ENCODE measurements at places on chromosomes 5 and 9.
A peak's percentile ranks its signal among the peaks of the same experiment; 100 is the strongest.

- no peak for DNase-seq
Measured at GRCh38 chr5:76290321-76290757, 112.7 kb upstream of the IQGAP2 start.

DNA sequence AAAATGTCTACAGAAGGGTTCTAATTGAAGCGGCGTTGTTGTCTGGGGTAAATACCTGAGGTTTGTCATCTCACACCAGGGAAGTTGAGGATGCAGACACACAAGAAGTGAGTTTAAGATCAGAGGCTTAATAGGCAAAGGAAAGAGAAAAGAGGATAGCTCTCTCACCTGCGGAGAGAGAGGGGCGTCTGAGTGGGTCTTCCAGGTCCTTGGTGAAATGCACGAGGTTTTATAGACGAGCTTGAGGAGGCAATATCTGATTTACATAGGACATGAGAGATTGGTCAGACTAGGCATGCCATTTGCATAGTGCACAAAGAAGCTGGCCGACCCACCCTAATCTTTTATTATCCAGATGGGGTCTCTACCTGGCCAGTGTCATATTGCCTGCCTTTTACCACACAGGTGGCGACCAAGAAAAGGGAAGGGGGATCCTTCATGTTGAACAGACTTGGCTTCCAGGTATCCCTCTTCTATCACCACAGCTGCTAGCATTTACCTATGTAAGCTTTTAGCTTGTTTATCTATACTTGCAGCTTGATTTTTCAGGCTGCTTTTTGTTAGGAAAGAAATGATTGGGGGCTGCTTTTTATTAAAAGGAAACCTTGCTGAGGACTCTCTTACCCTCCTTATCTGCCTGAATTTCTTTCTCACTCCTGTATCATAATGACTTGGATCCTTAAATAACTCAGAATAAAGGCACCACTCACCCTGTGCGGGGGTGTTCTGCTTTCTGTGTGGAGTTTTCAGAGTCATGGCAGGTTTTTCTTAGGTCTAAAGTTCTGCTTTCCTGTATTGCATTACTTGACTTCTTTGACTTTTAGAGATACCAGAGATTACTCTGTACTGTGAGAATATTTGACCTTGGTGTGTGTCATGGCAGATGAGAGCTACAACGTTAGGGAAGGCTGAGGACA, 9.4 kb upstream of the GLT6D1 start:
- DNase-seq, result no peak

DNA sequence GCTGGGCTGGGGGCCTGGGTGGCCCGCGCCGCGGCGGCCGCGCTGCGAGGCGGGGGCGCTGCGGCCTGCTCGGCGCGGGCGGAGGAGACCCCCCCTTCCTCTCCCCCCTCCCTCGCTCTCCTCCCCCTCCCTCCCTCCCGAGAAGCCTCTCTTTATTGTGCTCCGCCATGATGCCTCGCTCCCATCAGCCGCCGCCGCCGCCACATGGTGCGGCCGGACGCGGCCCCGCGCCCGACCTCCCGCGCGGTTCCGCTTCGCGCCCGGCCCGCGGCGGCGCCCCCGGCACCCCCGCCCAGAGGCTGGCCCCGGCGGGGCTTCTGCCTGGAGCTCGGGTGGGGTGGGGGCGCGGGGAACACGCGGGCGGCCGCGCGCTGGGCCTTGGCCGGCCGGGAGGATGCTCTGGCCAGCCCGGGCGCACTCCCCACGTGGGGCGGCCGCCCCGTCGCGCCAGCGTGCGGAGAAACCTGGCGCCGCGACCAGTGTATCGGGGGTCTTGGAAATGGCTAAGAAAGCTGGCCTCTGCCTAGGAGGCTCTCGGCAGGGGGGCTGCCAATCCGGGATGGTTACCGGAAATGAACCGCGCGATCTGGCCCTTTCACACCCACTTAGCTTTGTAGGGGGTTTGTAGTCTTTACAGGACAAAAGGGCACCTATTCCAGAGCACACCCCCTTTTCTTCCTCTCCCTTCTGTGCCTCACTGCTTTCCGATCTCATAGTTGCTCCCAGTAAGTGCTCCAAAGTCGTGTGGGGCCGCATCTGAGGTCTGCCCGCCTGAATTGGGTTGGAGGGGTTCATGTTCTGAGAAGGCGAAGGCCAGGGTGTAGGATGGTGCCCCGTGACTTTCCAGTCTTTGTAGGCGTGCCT, 1.0 kb downstream of the SET start:
- DNase-seq, result peak; percentile 35

DNA sequence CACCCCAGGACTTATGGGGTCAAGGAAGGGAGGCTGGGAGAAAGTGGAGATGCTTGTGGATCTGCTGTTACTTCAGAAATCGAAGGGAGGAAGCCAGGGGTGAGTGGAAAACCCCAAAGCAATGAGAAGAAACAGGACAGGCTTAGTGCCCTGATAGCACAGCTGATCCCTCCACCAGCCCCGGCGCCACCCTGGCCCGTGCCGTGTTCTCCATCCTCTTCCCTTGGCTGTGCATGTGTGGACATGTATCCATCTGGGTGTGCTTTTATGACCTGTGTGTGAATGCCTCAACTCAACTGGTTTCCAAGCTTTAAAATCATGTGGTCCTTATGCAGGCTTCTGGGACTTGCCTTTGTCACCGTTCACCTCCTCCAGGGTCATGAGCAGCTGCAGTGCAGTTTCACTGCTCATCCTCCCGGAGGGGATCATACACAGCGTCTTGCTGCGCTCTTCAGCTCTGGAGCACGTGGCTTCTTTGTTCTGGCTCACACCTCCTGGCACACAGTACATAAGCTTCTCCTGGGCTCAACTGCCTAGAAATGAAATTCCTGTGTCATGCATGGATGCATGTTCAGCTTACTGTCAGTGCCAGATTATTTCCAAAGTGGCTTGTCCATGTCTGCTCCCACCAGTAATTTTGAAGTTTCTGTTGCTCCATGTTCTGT, 58.2 kb downstream of the IPPK start:
- DNase-seq, result no peak

GRCh38 chr9:106800701-106801270, 62.2 kb upstream of the ZNF462 start:
- no peak for DNase-seq

DNA sequence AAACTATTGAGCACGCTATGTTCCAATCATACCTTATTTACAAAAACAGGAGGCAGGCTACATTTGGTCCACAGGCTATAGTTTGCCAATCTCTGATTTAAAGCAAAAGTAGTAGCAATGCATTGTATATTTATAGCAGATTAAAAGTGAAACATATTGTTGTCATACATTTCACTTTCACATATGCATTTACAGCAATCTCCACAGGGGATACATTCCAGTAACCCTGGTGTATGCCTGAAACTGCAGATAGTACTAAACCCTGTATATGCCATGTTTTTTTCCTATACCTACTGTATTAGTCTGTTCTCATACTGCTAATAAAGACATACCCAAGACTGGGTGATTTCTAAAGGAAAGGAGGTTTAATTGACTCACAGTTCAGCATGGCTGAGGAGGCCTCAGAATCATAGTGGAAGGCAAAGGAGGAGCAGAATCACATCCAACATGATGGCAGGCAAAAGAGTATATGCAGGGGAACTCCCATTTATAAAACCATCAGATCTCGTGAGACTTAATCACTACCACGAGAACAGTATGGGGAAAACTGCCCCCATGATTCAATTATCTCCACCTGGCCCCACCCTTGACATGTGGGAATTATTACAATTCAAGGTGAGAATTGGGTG, 5.9 kb upstream of the CSF1R start:
- no peak for DNase-seq

- no peak for DNase-seq
Measured at GRCh38 chr5:115392611-115393010, 96.2 kb upstream of the CCDC112 start.

DNA sequence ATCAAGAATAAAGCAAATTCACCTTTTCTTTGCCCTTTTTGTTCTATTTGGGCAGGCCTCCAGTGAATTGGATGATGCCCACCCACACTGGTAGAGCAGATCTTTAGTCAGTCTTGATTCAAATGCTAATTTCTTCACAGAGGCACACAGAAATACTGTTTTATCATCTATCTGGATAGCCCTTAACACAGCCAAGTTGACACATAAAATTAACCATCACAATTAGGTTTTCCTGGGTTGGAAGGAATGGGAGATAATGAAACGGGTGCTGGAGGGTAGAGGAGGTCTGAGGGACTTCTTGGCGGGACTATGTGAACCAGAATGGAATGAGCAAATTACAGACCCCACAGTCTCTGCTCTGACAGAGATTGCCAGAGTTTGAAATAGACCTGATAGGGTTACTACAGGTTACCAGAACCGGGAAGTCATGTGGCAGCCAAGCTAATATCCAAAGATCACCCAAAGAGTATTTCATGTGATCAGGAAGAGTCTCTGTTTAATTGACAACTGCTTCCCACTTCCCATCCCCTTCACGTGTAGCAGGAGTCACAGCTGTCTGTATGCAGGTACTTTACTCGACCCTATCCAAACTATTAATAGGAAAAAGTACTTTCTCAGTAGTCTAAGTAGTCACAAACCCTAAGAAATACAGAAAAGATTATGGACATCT, 20.0 kb upstream of the TMEM161B start:
- DNase-seq, result no peak

DNA sequence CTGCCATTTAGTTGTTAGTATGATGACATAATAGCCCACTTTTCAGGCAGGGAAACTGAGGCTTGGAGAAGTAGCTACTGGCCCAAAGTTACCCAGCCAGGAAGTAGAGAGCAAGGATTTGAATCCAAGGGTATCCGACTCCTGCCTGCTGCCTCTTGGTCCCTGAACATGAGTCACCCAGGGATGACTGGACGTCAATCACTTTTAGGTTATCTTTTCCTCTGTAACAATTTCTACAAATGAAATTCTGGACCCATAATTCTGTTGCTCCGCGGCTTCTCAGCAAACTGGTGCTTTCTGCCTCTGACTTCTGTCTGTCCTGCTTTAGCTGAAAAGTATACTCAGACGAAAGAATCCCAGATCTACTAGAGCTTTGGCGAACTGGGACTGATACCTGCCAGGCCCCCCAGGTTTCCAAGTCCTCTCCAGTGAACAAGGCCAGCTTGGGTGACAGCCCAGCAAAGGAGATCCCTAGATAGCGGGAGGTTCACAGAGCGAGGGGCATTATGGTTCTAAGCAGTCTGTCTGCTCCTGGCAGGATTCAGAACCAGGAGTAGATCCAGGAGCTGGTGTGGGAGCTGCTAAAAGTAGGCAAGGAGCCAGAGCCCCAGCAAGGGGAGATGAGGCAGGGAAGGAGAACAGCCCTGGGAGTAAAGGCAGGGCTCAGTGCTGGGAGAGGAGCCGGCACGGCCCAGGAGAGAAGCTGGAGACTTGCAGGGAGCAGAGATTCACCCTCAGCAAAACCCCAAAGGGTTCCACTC, 20.6 kb downstream of the OLFML2A start:
- DNase-seq, result no peak

GRCh38 chr5:105413406-105413990, 1850.9 kb upstream of the NUDT12 start:
- no peak for DNase-seq

DNA sequence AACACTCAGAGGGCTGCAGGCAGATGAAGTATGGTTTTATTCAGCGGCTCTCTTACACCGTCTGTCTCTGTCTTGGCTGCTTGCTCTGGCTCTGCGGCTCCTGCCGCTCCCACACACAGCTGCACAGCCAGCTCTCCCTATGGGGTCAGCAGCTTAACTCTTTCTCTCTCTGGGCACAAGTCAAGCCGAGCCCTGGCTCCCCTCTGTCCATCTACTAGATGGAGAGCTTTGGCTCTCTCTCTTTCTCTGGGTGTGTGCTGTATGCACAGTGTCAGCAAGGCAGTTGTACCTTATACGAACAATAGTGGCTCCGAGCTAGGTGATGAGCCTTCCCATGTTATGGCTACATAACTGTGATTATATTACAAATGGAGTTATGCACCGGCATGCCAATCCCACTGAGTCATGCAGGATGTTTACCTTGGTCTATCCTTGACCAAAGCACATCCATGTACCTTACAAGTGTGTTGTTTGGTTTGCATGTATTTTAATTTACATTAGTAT, 19.3 kb upstream of the PPP2CA start:
- no peak for DNase-seq

DNA sequence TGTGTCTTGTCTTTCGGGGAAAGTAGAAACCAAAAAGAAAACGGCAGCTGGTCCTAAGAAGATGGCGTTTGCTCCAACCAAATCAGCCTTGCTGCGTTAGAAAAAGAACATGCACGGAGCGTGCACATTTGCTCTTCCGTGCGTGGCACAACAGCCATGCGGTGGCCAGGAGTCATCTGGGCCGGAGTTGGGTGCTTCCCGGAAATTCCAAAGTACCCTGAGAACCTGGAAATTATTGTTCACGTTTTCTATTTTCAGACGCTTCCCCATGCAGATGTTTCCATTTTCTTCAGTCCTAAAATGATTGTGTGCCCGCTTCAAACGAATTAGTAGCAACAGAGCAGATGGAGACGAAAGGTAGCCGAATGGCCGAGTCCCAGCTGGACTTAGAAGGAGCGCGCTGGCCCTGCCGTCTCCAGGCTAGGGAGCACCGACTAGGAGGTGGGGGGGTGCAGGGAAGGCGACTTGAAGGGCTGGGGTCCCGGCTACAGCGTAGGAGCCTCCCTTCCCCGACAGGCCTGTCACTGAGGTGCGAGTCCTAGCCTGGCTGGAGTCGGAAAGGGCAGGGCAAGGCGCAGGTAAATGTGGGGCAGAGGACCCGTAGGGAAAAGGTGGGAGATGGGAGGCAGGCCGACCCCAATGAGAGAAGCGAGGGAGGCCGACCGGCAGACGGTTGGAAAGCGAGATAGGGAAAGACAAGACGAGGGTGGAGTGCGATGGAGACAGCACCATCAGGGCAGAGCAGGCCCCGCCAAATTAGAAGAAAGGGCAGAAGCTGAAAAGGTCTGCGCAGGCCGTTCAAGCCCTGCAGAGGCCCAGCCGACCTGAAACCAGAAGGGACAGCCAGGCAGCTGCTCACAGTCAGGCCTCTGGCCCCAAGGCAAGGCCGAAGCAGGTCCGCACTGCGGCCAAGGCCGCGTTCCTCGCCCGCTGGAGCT, 1.4 kb downstream of the BARX1 start:
- DNase-seq, result no peak

- no peak for DNase-seq
Measured at GRCh38 chr9:108012886-108013665, 523.5 kb upstream of the KLF4 start.

DNA sequence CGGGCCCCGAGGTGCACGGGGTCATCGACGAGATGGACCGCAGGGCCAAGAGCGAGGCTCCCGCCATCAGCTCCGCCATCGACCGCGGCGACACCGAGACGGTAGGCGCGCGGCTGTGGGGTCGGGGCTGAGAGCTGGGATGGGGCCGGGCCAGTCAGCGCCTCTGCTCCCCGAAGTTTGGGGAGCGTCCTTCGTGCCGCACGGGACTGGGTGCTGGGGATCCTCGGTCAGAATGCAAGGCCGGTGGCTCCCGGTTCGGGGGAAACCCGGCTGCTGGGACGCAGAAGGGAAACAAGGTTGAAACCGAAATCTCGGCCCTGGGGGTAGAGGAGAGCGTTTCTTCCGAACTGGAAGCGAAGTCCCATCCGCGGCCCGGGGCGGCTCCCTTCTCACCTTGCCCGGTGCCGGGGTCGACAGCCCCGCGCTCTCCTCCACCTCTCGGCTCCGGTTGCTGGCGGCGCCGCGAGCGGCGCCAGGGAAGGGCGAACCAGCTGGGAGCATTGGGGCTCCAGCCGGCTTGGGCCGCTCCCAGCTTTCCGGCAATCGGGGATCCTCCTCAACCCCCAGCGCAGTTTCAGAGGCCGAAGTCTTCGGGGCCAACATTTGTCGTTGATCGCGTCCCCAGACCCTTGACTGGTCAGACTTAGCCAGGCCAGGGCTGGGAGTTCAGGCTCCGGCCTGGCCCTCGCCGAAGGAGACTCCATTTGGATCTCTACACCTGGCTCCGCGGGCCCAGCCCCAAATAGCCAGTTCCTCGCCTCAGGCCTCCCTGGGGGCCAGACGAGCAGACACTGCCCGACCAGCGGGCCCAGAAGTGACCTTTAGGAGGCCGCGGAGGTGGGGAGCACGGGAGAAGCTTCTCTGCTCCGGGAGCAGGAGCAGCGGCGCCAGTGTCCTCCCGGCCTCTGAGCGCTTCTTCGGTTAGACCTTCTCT, 1.1 kb downstream of the LHX2 start:
- no peak for DNase-seq
